ENCODE measurements at places on chromosomes 5 and 9.

DNA sequence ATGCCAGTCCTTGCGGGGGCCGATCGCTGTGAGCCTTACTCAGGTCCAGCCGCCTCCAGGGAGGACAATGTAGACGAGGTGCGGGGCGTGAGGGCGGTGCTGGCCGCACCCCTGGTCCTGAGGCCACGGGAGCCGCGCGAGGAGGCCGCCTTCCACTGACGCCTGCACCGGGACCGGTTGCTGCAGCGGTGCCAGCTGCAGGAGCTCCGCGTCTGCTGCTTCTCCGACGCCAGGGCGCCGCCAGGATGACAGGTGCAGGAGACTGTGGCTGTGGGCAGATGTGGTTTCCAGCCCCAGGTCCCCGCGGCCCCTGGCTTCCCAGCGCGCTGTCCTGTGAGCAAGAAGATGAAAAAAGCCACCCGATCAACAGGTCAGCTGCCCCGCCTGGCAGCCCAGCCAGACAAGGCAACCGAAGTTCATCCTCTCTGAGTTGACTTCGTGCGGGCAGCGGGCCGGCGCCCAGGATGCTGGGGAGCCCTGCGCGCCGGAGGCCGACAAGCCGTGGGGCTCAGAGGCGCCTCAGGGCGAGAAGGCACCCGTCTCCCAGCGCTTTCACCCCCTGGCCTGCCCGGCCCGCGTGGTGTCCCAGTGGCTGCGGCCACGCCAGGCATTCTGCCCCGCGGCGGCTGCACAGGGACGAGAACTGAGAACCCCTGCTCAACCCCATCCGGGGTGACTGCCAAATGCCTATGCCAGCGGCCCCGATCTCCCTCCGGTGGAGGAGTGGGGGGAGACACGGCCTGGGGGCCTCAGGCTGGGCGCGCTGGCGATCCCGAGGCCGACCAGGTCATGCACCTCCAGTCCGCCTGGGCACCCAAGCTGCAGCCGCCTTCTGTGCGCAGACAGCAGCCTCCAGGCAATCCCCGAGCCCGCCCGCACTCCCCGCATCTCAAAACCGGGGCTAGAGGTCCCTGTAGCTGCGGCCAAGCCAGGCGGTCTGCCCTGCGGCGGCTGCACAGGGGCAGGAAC is 43.4 kb upstream of the BICD2 start:
- DNase-seq = no peak

GRCh38 chr5:94690778-94691177 is 72.3 kb downstream of the SLF1 start:
- DNase-seq = no peak

GRCh38 chr5:165188556-165189175 is 1683.2 kb downstream of the MAT2B start:
- DNase-seq = no peak

DNA sequence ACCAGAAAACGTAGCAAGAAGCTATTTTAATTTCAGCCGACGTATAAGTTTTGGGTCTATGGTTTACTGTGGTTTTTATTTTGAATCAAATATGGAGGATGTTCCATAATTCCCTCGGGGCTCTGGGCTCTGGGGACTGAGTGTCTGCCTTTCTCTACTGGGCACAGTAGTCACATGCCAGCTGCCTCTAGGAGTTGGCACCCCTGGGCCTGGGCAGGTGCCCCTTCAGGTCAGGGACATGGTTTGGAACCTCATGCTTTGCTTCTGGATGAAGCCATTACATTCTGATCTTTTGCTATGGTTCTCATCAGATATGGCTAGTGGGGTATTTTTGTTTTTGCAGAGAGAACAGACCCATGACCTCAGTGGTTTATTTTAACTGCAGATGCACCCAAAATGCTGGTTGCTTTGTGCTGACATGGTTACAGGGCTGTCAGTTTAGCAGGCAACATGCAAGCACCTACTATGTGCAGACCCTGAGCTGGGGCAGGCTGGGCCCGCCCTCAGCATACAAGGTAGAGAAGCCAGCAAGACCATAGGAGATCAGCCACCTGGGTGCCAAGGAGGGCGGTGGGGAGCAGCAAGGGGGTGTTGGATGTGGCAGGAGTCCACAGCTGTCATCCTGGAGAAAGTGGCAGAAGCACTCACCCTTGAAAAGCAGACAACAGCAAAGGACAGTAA is 54.5 kb upstream of the PSD2 start:
- no peak for DNase-seq

- no peak for DNase-seq
These were observed 278.5 kb downstream of the TAF11L14 start for GRCh38 chr5:17912794-17913193.

GRCh38 chr5:124596595-124597421 is 149.6 kb downstream of the ZNF608 start:
- no peak for DNase-seq

Measured in ovary (tissue), 10 donors.